ENCODE measurements at places on chromosomes 1 and 21. TPM values are rescaled to one million over a fixed set of nuclear protein-coding genes. Genes with fewer than 3 reads are reported as not detected.

- peak; percentile 90 for DNase-seq
These were observed at the start of the genes COPA and NCSTN for GRCh38 chr1:160342953-160343869. Gene COPA, minus strand, starts transcription at chr1:160343250. Its CDS starts 80 bp downstream, at chr1:160343170. Gene NCSTN, plus strand, starts transcription at chr1:160343383. Its CDS starts 14 bp downstream, at chr1:160343397.

GRCh38 chr21:37039411-37040075, 33.0 kb downstream of the RIPPLY3 start:
- no peak for DNase-seq

DNA sequence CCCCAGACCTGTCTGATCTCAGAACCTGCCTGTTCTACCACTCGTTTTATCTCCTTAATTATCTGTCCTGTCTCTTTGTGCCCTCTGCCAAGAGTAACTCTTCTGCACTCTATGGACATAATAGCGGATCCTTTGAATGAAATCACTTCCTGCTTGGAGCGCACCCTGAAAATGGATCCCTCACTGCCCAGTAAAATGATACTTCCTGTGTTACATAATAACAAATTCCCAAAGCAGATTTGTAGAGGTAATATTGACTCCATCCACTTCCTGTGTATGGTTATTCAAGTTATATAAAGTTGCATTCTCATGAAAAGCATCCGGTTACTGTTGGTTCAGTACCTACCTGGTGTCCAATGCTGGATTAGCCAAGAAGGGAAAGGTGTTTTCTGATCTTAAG, 246.0 kb downstream of the TRABD2B start:
- DNase-seq: no peak

DPM3 gene
- 59.8 TPM for total RNA-seq

- DNase-seq: no peak
These were observed 2.0 kb downstream of the SRSF4 start for GRCh38 chr1:29179641-29180184.

GRCh38 chr1:65148548-65149350, 746 bp downstream of the AK4 start:
- peak; percentile 62 for DNase-seq

DNA sequence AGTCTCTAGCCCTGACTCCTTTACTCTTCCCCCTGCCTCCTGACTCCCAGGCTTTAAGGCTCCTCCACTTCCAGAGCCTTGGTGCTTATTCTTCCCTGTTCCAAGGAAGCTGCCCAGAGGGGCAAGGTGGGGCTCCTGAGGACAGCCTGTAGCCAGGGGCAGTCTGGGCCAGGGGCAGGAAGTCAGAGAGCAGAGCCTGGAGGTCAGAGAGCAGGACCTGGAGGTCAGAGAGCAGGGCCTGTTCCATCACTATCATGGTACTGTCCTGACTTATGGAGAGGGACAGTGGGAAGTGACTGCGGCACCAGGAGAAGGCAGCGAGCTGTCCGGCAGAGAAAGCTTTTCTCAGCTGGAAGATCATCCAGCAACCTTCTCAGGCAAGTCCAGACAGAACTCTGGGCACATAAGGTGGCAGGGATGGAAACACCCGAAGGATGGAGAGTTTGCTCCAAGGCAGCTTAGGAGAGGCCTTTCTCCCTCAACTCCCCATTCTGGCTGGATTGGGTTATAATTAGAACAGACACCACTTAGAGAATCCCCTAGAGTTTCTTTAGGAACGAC, 25.0 kb downstream of the PLXNA2 start:
- no peak for DNase-seq

DNA sequence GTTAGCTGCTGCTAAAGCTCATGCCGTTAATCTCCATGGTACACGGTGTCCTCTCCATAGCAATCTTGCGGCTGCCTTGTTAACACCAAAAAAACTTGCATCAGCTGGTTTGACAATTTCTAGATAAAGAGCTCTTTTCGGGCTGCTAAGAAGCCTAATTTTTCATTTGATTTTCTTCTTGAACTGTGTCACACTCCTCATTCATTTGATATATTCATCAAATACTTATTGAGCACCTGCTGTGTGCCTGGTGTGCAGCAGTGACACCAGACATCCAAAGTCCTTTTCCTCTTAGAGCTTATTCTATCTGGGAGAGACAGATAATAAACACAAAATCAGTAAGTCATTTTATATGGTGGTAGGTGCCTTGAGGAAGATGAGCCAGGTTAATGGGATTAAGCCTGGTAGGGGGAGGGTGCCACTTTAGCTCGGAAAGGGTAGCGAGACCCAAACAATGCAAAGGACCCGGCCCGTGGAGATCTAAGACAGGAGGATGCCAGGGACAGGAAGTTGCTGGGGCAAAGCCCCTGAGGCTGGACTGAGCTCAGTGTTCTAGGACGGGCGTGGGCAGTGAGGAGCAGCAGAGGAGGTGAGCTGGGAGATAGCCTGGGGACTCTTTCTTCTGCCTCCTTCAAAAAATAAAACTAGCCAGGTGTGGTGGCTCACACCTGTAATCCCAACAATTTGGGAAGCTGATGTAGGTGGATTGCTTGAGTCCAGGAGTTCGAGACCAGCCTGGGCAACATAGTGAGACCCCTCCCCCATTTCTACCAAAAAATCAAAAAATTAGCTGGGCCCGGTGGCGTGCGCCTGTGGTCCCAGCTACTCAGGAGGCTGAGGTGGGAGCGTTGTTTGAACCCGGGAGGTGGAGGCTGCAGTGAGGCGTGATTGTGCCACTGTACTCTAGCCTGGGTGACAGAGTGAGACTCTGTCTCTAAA, 50.7 kb upstream of the LGALS8 start:
- no peak for DNase-seq

GRCh38 chr1:95659166-95659565, 425.2 kb downstream of the RWDD3 start:
- no peak for DNase-seq

GRCh38 chr1:85975912-85976371, 180.6 kb downstream of the COL24A1 start:
- no peak for DNase-seq

DNA sequence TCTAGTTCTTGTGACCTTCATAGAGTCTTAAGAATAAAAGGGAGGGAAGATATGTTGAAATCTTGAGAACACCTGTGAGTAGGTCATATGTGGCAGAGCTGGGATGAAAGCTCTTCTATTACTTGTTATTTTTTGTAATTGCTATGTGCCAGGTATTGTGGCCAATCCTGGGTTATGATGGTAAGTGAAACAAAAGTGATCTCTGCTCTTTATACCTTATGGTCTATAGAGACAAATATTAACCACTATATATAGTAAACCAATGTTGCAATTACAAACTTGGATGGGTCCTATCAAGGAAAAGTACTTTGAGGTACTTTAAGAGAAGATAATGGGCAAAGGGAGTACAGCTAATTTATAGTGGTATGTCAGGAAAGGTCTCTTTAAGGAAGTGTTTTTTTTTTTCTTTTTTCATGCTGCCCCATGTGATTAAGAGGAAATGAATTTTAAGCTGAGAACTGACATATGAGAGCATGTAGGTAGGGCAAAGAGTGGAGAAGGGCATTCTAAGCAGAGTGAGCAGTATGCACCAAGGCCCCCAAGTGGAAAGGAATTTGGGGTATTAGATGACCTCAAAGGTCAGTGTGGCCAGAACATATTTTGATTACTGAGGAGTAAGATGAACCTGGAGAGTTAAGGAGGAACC, 43.3 kb downstream of the POU2F1 start:
- DNase-seq: peak; percentile 17

OPTC gene
- not detected for total RNA-seq

- no peak for DNase-seq
These were observed 157.3 kb downstream of the CLIC6 start for GRCh38 chr21:34825948-34826548.

Measured in naive thymus-derived CD8-positive, alpha-beta T cell (primary cell).